ENCODE measurements at places on chromosomes 2 and 18.

GRCh38 chr2:199848389-199849130 lies 2.4 kb downstream of the FTCDNL1 start:
- DNase-seq: peak; percentile 28

DNA sequence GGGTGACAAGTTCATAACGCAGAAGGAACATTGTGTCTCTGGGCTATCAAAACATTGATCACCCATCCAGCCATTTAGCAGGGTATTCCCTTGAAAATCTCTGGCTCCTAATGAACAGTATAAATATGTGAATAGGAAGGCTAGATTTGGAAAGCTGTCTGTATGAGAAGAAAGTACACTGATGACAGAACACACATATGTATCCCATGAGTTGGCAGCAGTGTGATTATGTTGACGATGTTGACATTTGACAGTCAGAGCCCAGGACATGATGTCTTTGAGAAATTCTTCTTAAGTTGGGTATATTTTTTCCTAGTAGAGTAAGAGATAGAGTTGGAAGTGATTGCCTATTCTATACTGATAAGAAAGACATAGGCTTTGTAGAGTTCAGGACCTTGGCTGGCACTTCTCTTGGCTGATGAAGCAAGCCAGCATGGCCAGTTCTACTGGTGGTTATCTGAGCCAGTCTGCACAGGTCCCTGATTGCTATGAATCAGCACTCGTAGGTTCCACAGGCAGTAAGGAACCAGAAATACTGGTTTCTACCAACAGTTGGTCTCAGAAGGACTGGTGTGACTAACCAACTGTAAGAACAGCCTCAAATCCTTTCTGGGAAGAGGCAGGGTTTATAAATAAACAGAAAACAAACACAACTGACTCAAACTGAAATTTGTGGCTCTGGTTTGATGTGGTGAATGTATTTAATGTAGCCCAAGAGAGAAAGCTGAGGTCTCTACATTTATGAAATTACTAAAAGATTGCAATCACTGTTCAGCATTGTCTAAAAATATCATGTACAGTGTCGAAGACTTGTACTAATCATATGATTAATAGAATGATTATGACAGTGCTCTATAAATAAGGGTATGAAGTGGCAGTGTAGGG lies 43.9 kb upstream of the RAPH1 start:
- no peak for DNase-seq

- no peak for DNase-seq
Measured at GRCh38 chr2:108253106-108253505, 13.3 kb downstream of the SULT1C3 start.

- no peak for DNase-seq
Measured at GRCh38 chr2:29787473-29788465, 133.6 kb downstream of the ALK start.

- no peak for DNase-seq
Measured at GRCh38 chr2:138707392-138708074, 72.7 kb downstream of the NXPH2 start.

GRCh38 chr2:190169221-190170072 lies 106.9 kb upstream of the MSTN start:
- no peak for DNase-seq

DNA sequence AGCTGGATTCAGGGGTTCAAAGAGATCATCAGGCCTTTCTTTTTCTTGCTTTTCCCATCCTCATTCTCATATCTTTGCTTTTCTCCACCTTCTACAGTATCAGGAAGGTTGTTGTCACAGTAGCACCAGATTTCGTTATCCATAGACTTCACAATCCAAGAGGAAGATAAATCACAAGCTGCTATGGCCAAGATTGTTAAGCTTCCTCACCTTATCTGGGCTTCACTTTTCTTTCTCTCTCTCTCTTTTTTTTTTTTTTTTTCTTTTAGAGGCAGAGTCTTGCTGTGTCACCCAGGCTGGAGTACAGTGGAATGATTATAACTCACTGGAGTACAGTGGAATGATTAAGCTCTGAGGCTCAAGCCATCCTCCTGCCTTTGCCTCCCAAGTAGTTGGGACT lies 93.5 kb downstream of the TTC27 start:
- no peak for DNase-seq

DNA sequence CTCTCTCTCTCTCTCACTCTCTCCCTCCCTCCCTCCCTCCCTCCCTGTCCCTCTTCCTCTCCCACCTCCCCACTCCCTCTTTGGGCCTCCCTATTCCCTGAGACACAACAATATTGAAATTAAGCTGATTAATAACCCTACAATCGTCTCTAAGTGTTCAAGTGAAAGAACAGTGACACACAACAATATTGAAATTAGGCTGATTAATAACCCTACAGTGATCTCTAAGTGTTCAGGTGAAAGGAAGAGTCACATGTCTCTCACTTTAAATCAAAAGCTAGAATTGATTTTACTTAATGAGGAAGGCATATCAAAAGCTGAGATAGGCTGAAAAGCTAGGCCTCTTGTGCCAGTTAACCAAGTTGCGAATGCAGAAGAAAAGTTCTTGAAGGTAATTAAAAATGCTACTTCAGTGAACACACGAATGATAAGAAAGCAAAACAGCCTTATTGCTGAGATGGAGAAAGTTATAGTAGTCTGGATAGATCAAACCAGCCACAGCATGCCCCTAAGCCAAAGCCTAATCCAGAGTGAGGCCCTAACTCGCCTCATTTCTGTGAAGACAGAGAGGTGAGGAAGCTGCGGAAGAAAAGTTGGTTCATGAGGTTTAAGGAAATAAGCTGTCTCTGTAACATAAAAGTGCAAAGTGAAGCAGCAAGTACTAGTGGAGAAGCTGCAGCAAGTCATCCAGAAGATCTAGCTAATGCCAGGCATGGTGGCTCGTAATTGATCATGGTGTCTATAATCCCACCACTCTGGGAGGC lies 21.3 kb downstream of the MALT1 start:
- no peak for DNase-seq

DNA sequence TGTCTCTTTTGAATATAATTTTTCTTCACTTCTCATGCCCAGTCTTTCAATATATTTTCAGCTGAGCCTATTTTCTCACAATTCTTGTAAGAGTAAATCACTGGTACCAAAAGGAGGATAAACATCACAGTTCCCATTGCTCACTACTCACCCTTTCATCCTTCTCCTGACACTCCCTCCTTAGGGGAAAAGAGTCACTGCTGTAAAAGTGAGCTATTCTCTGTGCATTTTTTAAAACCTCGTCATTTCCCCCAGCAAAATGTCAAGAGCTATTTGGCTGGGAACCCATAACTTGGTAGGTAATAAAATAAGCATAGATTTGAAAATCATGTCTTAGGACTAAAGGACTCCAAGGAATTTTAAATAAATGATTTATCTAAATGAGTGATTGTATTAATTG lies 340.1 kb upstream of the GYPC start:
- DNase-seq: no peak

GRCh38 chr2:15313657-15314056 lies 247.5 kb downstream of the NBAS start:
- no peak for DNase-seq

DNA sequence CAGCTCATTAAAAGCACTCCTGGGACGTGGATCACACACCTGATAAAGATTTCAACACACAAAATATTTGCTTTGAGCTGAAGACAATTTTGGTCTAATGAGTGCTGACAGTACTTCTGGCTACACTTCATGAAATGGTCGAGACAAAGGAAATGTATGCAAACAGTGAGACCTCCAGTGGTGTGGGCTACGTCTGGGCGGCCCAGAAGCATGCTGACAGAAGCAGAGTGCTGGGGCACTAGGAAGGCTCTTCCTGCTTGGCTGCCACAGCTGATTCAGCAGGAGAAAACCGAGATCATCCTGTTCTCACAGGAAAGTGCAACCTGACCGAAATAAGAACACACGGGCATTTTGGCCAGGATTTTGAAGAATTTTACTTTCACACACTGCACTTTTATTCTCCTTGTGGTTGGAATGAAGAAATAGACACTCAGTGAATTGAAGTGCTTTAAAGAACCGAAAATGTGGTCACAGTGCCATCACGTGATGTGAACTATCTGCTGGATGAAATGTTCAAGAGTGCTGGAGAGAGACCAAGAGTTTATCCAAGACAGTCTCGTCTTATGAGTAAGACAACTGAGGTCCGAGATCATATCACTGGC lies 149.5 kb downstream of the CCBE1 start:
- no peak for DNase-seq

DNA sequence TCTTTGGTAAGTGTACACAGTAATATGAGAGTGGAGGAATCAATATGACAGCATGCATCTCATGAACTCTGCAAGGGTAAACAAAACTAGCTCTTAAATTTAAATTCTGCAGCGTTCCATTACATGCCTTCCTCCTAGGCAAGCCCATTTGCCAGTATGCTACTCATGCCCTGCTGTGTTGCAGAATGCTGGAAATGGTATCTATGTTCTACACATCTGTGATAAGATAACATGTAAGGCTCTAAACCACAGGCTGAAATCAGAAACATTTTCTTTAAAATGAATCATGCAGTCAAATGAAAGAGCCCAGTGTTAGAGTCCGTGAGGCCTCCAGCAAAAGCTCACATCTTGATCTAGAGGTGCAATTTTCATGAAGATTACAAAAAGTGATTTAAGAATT lies 112.8 kb upstream of the FN1 start:
- no peak for DNase-seq

- no peak for DNase-seq
Measured at GRCh38 chr2:162164802-162165201, 12.8 kb upstream of the GCG start.

- DNase-seq: no peak
Measured at GRCh38 chr2:23684395-23685176, 242.3 kb downstream of the ATAD2B start.

DNA sequence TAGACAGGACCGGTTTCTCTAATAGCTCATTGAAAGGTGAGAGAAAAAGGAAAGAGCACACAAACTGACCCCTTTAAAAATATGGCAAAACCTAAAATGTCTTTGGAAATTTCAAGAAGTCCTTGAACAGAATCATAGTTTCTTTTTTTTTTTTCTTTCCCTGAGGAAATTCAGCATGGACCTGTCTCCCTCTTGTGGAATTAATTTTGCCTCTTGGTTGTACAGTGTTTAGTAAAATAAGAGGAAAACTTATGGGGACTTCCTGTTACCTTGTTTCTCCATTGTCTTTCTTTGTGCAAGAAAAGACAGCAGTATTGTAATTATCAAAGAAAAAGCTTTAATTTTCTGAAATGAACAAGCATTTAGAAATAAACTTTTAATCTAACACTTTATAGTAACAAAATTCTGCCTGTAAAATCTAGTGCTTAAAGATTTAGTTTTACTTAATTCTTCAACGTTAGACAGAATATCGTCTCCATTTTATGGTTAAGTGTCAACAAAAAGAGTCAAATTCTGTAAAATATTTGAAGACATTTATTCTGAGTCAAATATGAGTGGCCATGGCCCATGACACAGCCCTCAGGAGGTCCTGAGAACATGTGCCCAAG lies 176.3 kb upstream of the NABP1 start:
- DNase-seq: no peak

GRCh38 chr2:150644298-150645067 lies 157.0 kb upstream of the RND3 start:
- no peak for DNase-seq

- no peak for DNase-seq
Measured at GRCh38 chr2:201833781-201834180, 27.4 kb downstream of the CDK15 start.

GRCh38 chr2:127074358-127074757 lies 32.6 kb downstream of the BIN1 start:
- no peak for DNase-seq

DNA sequence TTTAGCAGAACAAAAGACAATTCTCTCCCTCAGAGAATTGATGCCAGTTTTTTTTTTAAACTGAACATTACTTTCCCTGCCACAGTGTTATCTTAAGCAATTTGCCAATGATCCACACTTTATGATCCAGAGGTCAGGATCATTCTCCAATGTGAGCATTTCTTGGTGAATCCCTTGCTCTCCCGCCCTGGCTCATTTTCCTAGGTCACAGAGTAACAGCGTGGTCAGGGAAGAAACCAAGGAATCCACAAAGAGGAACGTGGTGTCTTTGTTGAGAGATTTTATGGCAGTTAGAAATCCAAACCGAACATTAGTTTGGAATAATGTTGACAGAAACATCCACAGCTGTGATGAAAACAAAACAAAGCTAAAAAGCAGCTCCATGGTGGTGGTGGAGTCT lies 250.3 kb downstream of the TTC32 start:
- DNase-seq: no peak

DNA sequence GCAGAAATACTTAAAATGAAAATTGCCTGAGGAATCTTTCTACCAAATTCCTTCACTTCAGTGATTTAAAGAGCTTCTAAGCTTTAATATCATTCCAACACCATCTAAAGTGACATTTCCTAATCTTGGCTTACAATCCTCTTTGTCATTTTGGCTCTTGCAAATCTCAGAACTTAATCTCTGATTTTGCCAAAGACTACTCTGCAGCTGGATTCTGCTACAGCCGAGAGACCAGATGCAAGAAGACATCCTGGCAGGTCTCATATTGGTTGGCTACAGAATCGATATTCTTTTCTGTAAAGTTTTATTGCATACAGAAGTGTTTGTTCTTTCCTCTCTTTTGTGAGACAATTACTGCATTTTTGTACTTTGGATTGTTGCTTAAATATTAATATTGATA lies 716.5 kb upstream of the LRATD1 start:
- DNase-seq: no peak

DNA sequence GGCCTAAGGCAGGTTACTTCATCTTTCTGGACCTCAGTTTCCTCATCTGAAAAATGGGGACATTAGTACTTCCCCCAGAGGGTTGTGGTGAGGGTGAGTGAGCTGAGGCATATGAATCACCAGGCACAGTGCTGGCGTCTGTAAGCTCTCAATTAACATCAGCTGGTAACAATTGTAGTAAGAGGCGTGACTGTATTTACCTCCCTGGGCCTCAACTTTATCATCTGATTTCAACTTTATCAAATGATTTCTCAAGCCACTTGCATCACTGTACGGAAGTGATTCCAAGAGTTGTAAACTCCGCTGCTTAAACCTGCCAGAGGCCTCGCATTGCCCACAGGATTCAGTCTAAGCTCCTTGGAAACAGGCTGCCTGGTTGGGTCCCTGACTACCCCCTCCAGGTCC lies 53.6 kb upstream of the PKDCC start:
- DNase-seq: no peak

GRCh38 chr2:200655918-200656580 lies 70.2 kb downstream of the AOX1 start:
- DNase-seq: no peak

DNA sequence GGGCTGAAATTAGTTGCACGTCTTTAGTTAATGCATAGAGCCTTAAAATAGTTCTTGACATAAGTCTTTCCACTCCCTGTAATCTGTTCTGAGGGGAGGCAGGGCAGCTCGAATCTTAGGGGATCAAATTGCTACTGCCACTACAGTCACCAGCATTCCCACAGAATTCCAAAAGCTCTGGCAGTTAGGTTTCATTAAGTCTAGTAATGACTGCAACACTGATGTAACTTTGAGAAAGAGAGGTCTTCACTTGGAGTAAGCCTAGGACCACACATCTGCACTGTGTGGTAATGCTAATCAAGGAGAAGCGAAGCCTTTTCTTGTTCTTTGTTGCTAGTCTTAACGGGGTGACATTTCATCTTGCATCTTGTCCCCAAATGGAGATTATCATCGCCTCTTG lies 19.3 kb upstream of the NCK2 start:
- no peak for DNase-seq
